MV-4-11 (cell line): ENCODE measurements at places on chromosomes 1 and 21.

DNA sequence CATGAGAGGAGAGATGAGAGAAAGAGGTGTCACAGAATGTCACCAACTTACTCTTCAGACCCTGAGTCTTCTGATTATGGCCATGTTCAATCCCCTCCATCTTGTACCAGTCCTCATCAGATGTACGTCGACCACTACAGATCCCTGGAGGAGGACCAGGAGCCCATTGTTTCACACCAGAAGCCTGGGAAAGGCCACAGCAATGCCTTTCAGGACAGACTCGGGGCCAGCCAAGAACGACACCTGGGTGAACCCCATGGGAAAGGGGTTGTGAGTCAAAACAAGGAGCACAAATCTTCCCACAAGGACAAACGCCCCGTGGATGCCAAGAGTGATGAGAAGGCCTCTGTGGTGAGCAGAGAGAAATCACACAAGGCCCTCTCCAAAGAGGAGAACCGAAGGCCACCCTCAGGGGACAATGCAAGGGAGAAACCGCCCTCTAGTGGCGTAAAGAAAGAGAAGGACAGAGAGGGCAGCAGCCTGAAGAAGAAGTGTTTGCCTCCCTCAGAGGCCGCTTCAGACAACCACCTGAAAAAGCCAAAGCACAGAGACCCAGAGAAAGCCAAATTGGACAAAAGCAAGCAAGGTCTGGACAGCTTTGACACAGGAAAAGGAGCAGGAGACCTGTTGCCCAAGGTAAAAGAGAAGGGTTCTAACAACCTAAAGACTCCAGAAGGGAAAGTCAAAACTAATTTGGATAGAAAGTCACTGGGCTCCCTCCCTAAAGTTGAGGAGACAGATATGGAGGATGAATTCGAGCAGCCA, 8.0 kb downstream of the ELOA start:
- DNase-seq: peak; percentile 52

- no peak for DNase-seq
Measured at GRCh38 chr1:175792136-175792535, 48.7 kb upstream of the TNR start.

GRCh38 chr1:206049293-206049692, 3.7 kb upstream of the RHEX start:
- DNase-seq: no peak

- no peak for DNase-seq
Measured at GRCh38 chr1:214372092-214372491, 91.1 kb downstream of the SMYD2 start.

- peak; percentile 79 for DNase-seq
Measured at GRCh38 chr1:221241157-221241556, 361.9 kb downstream of the HLX start.
